Stimulated activated CD8-positive, alpha-beta memory T cell treated with anti-CD3 and anti-CD28 coated beads, Interleukin-7, amount 100 ng/mL, for 48 hours (primary cell): ENCODE measurements at places on chromosomes 7 and 10.

GRCh38 chr10:127435246-127435645 is 113.9 kb upstream of the NPS start:
- DNase-seq = no peak

GRCh38 chr7:96998744-96999143 is 6.6 kb upstream of the DLX6 start:
- DNase-seq = no peak

DNA sequence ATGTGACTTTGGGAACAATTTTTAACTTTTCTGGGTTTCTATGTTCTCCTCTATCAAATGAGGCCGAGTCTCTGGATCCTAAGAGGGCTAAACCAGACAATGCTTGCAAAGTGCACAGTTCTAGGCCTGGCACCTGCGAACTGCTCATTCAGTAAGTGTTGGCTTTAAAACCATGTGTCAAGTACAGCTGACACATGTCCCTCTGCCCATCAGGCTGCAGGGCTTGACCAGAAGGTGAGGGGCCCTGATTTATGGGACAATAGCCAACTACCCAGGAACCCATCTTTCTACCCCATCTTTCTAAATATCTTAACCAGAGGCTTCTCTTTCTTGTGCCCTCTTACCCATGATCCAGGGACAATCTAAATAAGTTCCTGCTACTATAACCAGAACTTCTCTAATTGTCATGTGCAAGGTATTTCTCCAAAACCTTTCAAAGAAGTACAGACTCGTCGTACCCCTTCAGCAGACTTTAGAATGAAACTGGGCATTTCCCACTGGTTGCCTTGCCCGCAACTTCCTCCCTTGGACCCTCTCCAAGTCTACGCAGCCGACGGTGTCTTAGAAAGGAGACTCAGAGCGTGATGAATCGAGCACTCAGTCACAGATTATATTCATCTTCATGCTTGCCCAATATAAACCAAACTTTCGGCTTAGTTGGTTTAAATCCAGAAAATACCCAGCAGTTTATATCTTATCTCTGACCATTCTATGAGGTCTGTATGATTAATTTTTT is 69.8 kb upstream of the STEAP1B start:
- DNase-seq = no peak

GRCh38 chr10:77602231-77602912 is 35.2 kb downstream of the KCNMA1 start:
- DNase-seq = no peak

DNA sequence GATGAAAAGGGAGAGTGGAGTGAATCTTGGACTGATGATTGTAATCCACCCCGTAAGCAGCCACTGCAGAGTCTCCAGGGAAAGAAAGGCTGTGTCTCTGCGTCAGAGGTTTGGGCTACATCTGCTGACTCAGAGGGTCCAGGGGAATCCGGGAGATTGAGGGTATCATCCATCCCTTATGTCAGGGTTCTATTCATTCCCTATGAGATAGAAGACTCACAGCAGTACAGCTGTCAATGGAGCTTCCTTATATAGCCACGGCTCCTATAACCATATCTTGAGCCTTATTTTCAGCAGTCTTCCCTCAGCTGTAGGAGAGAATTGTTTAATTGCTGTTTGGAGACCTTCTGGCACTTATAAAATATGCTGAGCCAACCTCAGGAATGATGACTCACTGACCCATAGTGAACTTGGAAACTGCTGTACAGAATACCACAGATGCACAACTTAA is 558.2 kb upstream of the PFKP start:
- no peak for DNase-seq

GRCh38 chr10:103598654-103599115 is 105.2 kb downstream of the NEURL1 start:
- DNase-seq = no peak

DNA sequence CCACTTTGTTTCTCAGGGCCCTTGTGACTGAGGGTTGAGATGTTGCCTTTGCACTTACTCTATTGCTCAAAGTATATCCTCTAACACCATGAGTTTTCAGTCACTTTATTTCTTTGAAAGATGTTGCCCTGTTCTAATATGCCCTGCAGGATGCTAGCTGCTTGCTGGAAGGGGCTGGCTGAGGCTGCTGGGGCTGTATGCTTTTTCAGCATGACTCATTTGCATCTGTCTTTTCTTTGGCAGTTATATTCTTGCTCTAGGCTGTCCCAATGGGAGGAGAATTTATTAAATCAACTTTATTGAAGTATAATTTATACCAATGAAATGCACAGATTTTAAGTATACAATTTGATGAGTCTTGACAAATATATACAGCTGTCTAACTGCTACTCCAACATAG is 157.7 kb downstream of the PLPP4 start:
- DNase-seq = no peak

- DNase-seq = no peak
Observed at GRCh38 chr10:127977357-127978009, 70.6 kb downstream of the PTPRE start.
